ENCODE measurements at places on chromosomes 13 and 19.

DNA sequence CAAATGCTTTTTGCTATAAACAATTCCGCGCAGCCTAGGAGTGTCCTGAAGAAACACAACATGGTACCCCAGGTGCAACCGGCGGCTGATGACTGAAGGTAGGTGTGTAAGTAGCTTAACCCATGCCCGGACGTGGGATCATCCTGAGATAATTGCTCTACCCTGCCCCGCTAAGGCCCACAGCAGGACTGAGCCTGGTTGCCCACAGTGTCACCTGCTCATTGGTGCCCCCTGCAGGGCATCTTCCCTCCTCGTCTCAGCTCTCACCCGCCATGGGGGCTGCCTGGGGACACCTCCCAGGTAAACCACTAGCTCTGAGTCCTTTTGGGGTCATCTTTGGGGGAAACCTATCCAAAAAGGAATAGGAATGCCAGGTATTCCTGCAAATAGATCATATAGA is 22.3 kb downstream of the TMEM161A start:
- peak; percentile 34 for DNase-seq

DNA sequence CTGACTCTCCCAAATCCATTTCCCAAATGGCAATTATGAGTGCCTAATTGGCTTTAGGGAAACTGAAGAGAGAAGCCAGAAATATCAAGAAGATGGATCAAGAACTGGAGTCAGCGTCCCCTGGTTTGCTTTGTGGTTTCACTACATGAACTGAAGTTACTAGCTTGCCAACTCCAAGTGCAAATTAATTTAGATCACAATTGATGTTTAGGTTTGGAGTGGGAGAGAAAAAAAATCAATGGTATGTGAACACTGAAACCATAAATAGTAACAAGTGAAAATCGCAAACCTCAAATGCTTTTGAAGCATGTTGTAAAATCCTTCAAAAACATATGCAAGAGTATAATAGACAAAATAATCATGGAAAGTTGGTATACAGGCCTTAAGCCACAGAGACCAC is 1528.6 kb upstream of the SLC10A2 start:
- no peak for DNase-seq

DNA sequence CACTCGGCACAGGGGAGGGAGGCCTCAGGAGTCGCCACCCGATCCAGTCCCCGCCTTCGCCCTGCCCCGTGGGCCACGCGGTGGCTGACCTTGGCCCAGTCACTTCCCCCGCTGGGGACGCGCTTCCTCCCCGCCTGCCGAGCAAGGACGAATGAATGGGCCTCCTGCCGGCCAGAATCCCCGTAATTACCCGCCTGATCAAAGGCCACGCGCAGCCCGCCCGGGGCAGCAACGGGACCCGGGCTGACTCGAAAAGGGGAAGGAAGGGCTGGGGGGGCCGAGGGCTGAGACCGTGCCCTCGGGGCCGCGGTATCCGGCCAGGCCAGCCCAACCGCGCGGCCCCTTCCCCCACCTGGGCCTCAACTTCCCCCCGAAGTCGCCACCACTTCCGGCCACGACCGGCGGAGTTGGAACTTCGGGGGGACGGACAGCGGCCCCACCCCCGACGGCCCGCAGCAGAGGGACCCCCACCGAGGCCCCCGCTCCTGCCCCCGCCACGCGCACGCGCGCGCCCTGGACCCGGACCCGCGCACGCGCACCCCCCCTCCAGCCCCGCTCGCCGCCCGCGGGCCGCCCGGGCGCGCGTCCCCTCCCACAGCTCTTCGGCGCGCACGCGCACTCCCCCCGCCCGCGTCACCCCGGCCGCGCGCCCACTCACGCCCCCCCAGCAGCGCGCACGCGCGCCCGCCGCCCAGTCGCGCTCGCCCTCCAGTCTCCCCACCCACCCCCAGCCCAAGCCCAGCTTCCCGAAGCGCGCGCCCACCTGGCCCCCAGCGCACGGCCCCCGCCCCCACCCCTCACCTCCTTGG is 520 bp downstream of the ZNF787 start:
- DNase-seq = peak; percentile 72

- DNase-seq = no peak
Observed at GRCh38 chr13:36750946-36751345, 68.1 kb upstream of the RFXAP start.

DNA sequence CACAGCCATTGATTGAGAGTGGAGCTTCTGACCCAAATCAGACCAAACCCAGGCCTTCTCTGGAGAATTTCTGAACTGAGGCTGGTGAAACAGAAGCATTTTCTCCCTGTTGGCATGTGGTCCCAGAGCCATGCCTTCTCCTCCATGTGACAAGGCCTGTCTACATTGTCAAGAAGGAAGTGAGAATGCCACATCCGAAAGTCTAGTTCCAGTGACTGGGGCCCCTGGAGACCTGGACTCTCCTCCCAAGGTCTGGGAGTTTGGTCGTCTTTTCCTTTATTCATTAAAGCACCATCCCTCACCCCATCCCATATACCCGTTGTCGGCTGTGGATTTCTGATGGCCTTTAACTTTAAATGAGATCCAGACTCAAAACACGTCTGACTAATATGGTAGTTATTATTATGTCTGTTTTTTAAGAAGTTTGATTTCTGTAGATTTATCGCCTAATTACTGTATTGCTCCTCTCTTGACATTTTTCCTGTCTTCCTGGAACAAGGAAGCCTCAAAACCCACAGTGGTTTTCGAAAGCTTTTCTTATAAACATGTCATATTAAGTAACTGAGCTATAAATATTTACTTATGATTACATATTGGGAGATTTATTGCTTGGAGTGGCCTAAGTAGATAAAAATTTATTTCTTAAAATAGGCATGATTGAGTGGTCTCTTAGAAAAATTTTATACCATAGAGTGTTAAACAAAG is 128.3 kb upstream of the FRY start:
- DNase-seq = no peak

DNA sequence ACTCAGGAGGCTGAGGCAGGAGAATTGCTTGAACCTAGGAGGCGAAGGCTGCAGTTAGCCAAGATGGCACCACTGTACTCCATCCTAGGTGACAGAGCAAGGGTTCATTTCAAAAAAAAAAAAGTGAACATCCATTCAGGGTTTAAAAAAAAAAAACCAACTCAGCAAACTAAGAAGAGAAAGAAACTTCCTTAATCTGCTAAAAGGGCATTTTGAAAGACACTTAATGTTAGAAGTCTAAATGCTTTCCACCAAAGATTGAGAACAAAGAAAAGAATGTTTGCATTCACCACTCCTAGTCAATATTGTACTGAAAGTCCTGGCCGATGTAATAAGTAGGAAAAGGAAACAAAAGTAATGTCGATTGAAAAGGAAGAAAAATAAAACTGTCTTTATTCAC is 7.1 kb upstream of the PSMC4 start:
- DNase-seq = no peak

DNA sequence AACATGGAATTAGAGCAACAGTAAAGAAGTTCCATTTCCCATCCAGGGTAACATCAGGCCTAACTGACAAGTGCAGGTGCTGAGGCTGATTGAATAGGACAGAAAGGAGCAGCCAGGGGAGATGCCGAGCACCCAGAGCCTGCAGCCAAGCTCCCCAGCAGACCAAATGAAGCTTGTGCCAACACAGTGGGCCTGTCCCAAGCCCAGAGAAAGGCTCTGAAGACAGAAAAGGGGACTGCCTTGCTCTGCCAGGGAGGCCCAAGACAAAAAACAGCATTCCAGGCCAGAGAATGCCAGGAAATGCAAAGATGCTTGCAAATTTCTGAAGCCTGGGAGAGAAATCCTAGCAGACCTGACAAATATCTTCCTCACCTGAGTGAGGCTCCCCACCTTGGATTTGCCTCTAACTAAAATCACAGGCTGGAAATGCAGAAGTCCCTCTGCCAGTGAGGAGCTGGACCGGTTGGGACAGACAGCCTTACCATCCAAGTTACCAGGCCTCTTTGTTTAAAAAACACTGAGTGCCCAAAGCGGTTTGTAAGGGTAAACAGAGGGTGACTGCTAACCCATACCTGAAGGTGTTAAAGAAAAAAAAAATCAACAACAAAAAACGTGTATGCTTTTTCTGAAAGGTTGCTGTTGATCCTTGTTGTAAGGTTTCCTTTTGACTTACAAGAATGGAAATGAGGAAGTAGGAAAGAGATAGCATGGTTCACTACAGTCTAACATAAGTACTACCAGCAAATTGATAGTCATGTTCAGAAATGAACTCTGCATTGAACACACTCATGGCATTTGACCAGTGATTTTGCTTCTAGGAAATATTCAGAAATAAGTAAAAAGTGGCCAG is 11.8 kb upstream of the HMGB1 start:
- DNase-seq = no peak

- DNase-seq = no peak
Observed at GRCh38 chr13:48567515-48568369, 34.9 kb upstream of the RCBTB2 start.

DNA sequence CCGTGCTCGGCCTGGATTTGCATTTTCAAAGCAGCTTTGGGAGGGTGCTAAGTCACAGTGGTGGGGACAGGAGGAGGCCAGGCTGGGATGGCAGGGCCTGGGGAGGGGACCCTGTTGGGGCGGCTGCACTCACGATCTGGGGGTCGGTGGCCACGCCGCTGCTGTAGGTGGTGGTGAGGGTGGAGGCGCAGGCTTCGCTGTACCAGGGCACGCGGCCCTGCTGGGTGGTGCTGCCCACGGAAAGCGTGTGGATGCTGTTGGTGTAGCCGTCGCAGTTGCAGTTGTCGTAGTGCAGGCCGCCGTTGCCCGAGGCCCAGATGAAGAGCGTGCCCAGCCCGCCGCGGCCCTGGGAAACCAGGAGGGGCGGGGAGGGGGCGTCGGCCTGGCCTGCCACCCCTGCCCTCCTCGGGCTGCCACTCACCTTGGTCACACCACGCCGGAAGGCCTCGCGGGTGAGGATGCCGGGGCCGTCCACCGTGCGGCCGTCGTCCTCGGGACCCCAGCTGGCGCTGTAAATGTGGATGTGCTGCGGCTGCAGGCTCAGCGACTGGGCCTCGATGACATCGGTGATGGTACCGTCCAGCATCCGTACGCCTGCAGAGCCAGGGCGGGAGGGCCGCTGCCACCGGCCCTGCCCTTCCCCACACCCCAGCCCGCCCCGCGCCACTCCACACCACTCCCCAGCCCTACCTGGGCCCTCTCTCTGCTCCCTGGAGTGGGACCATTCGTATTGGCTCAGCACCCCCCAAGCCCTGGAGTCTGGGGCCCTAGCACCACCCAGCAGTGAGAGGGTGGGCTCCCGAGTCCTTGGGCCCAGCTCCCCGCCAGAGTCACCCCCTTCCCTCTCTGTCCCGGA is 3.2 kb downstream of the PCSK4 start:
- no peak for DNase-seq

DNA sequence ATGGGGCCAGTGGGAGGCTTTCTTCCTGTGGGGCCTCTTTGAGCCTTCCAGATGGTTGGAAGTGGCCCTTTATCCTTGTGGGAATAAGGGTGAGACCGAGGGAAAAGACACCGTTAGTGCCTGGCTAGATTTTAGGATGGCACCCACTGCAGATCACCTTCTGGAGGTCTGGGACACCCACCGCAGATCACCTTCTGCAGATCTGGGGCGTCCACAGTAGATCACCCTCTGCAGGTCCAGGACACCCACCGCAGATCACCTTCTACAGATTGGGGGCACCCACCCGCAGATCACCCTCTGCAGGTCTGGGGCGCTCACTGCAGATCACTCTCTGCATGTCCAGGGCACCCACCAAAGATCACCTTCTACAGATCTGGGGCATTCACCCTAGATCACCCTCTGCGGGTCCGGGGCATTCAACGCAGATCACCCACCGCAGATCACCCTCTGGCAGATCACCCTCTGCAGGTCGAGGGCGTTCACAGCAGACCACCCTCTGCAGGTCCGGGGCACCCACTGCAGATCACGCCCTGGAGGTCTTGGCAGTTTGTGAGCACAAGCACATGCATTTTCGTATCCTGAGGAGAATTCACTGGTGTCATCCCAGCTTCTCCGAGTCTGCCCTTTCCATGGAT is 153.4 kb upstream of the TSHZ3 start:
- DNase-seq = no peak

- DNase-seq = no peak
Observed at GRCh38 chr19:12272386-12272785, 22.3 kb downstream of the ZNF44 start.

DNA sequence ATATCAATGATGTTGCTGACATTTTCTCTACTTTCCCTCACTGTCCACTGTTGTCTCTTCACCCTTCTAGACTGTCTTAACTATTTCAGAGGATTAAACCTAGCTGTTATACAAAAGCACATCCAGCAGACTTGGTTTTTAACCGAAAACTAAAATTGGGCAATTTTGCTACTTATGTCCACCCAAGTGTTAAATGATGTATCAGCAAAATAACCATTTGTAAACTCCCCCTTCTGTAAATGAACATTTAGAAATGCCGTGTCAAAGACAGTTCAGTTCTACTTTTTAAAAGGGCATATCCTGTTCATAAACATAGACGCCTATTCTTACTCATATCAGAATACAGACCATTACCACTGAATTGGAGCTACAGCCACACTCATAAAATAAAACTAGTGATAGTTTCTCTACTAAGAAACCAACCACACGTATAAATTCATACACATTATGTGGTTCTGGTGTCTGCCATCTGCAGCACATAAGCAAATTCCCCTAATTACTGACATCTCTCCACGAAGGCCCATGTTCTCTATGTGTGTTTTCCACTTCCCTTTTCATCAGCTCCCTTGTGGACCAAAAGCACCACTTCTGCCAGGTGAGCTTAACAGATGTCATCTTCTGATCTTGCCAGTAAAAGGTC is 1091.8 kb downstream of the PCDH9 start:
- DNase-seq = no peak

GRCh38 chr13:50810998-50811397 is 32.5 kb downstream of the DLEU7 start:
- DNase-seq = no peak

GRCh38 chr19:56076498-56076897 is 44.6 kb downstream of the ZNF787 start:
- peak; percentile 39 for DNase-seq

DNA sequence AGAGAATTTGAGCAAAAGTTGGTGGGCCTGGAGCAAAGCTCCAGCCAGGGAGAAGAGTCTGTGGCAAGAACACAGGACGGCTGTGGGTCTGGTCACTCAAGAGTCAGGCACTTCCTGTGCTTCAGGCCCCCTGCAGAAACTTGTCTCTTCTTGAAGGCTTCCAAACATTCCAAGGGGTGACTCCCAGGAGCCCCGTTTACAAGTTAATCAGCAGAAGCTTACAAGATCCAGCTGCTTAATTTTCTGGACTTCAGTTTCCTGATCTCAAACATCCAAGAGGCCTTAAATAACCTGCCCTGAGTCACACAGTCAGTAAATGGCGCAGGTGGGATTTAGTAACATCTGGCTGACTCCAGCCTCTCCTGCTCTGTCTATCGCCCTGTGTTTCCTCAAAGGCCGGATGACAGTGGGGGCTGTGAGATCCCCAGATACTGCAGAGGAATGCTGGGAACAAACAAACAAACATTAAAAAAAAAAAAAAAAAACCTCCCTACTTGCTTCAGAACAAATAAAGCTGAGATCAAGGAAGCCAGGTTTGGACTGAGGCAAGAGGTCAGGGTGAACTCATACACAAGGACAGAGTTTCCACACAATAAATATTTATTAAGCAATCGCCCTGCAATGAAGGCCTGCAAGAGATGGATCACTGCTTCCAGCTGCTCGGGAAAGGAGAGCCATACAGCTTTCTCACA is 175.4 kb upstream of the RFC3 start:
- no peak for DNase-seq

GRCh38 chr19:18385675-18386542 is at the start of gene GDF15:
TSS of gene GDF15 (plus strand) at chr19:18386158. CDS start at chr19:18386190, 32 bp downstream.
- DNase-seq = peak; percentile 44
